ENCODE measurements at places on chromosomes 5 and 9.

- DNase-seq: no peak
Observed at GRCh38 chr5:110785356-110785755, 46.5 kb downstream of the SLC25A46 start.

GRCh38 chr9:134214766-134215419 lies 50.5 kb upstream of the RNU6ATAC start:
- no peak for DNase-seq

- DNase-seq: no peak
Observed at GRCh38 chr9:93110311-93110855, 14.4 kb downstream of the CARD19 start.

DNA sequence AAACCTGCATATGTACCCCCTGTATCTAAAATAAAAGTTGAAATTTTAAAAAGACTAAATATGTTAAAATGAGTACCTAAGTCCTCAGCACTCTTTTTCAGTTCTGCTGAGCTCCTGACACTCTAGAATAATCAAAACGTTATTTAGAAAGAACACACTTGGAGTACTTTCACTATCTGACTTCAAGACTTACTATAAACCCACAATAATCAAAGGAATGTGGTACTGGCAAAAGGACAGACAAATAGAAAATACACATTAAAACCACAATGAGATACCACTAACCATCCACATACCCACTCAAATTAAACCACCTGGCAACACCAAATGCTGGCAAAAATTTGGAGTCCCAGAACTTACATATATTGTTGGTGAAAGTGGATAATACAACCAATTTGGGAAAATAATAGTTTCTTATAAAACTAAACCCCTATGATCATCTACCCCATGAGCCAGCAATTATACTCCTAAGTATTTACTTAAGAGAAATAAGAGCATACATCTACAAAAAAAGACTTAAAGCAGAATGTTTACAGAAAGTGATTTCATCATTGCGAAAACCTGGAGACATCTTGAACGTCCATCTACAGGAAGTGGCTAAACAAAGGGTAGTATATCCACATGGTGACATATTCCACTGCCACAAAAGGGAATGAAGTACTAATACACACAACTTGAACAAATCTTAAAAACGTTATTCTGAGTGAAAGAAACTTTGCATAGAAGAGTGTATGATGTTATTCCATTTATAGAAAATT lies 12.8 kb upstream of the PRSS3 start:
- no peak for DNase-seq
